ENCODE measurements at places on chromosomes 3 and 15.
A peak's percentile ranks its signal among the peaks of the same experiment; 100 is the strongest.

DNA sequence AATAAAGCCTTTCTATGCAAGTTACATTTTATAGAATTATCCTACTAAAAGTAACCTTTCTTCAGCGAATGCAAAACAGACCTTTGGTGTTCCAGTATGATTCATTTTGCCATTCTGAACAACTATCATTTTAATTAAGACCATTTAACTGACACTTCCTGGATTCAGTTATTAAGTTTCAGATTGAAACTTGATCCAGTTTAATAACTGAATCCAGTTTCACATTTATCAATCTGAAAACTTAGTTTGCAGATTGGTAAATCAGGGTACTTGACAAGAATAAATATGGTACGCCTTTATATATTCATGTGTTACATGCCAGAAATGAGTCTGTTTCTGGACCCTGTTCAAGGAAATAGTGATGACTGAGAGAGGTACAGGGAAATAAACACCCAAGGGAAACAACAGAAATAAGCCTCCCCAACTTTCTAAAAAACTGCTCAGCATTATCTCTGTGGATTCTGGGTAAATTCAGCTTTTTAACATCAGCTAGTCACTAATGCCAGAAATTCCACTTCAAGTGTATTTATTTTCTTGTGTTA is 23.3 kb upstream of the NFKBIZ start:
- DNase-seq, result no peak

GRCh38 chr3:160686955-160687535 is 10.1 kb downstream of the ARL14 start:
- no peak for DNase-seq

DNA sequence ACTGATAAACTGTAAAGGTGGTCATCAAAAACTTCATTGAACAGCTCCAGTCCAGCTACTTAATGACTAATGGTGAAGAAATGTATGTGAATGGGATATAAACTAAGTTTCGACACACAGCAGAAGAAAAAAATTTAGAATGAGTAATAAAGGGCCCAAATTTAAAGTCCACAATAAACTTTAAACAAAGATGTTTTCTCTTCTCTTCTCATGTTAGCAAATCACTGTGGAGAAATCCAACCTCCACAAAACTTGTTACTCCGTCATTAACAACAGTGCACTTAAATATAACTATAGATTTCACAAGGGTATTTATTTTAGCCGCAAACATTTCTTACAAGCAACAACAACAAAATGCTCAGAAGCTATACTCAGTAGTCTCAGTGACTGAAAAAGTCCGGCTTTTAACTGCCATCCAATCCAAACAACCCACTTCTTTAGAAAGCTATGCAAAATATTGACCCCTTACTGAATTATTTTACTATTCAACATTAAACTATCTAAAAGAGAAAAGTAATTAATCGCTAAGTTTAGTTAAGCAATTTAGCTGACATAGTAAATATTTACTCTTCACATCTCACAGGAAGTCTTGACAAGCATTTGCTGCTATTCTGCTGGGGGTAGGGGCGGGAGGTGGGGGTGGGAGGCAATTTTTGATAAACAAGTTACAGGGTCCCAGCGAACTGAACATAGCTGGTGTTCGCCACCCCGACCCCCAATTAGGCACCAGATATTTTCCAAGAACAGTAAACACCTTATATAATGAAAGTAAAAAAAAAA is 2.4 kb downstream of the IGF2BP2 start:
- DNase-seq, result no peak

DNA sequence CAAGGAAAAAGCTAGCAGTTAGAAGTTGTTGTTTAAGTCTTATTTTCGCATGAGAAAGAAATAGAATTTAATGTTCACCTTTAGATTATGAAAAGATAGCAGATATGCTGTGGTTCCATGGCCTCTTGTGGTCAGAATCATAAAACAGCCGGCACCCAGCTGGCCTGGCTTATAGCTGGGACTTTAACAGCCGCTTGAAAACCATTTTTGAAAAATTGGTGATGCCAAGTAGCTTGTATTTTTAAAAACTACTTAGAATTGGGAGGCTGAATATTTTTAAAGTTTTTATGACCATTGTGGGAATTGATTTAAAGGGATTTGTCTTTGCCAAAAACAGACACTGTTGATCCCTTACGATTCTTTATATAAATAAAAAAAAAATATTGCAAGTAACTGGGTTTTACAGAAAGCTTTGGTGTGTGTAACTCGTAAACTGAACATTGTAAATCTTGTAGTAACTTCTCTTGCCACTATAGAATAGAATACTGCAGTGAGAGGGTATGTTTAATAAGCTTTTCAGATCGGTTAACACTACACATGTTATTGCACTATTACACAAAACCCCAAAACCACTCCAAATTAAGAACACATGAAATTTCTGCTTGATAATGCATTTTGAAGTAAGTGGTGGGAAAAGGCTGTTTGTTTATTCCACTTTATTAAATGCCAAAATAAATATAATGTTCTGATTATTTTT is 6.6 kb downstream of the ARRDC4 start:
- no peak for DNase-seq

GRCh38 chr3:152172460-152172859 is 96.3 kb upstream of the MBNL1 start:
- DNase-seq, result no peak

DNA sequence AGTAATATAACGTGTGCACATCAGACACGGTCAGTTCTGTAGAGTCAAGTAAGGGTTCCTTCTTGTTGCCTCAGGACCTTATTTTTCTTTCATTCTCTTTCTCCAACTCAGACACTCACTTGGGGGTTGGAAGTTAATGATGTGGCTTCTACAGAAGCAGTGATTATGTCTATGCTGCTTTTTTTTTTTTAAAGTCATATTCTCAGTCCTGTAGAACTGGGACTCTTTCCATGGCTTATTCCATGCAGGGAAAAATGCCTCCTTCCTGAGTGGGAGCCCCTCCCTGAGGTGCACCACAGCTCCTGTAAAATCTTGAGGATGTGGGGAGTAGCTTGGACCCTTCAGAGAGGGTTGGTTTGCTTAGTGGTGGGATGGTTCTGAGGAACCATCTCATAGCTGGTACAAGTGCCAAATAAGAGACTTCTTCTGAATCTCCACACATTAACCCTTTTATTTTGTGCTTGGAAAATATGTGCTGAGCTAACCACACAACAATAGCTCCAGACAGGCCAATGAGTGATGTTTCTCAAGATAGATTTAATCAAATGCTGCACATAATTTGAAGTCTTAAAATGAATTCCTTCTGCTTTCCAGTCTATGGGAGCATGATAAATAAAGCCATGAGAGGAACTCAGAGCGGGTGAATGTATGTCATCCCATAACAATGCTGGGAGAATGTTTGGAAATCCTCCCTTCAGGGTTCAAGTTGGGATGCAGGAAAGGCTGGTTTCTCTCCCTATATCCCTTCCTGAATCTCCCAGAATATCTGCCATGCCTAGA is 23.3 kb upstream of the FSTL1 start:
- no peak for DNase-seq

DNA sequence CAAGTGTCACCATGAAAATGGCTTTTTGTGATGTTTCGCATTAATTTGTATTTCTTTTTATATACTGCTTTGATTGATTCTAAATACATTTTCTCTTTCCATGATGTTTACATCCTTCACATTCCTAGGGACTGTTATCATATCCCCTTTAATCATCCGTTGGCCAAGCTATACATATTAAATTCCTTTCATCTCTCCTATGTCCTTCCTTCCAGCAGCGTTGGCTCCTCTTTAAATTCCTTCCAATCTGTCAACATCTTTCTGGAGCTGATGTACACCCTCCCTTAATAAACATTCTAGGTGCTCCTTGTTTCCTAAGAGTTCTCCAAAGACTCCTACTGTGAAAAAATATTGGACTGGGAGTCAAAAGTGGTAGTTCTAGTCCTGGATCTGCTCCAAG is 87.8 kb downstream of the IGF2BP2 start:
- no peak for DNase-seq

GRCh38 chr15:67335534-67336222 is 81.1 kb downstream of the IQCH start:
- DNase-seq, result no peak

DNA sequence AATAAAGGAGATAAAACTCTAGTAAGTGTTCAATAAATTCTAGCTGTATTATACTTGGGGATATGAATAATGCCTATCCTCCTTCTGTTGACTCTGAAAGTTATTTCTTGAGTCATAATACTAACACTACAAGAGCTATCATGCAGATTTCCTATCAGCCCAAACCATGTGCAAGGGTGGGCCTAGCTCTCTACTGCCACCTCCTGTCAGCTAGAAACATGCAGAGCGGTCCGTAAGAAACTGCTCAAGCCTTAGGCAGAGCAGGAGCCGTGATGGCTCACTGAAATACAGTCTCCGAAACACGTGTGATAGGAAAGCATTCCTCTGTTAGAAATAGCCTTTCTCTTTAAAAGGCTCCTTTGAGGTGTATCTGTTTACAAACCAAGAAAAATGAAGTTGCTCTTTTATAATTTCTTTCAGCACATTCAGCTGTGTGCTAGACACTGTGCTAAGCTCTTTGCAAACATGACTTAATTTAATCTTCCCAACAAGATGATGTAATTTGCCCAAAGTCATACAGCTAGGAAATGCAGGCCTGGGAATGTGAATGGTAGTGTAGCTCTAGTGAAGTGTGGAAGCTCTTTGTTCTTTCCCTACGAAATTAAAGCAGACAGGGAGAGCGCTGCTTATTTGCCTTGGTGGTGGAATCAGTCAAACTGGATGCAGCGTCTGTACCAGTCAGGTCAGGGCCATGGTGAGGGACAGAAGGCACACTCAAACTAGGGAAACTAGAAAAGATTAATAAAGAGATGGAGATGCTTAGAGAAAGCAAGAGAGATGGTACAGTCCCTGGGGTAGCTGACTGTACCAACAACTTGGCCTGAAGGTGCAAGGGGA is 43.1 kb downstream of the MTHFS start:
- DNase-seq, result peak; percentile 65

DNA sequence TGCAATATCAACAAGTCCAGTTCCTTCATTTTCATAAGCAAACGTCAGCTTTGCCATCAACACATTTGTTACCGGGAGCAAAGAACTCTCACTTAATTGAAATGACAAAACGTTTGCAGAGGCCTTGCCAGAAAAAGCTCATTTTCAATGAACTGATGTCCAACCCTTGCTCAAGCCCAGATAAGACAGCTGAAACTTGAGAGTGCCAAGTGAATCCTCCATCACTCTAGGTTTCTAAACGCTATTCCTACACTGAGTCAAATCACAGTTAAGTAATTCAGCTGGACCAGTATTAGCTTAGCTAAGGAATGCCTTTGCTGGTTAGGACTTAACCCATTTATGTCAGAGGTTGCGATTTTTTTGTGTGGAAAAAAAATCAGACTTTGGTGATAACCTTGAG is 11.5 kb downstream of the CHSY1 start:
- no peak for DNase-seq

DNA sequence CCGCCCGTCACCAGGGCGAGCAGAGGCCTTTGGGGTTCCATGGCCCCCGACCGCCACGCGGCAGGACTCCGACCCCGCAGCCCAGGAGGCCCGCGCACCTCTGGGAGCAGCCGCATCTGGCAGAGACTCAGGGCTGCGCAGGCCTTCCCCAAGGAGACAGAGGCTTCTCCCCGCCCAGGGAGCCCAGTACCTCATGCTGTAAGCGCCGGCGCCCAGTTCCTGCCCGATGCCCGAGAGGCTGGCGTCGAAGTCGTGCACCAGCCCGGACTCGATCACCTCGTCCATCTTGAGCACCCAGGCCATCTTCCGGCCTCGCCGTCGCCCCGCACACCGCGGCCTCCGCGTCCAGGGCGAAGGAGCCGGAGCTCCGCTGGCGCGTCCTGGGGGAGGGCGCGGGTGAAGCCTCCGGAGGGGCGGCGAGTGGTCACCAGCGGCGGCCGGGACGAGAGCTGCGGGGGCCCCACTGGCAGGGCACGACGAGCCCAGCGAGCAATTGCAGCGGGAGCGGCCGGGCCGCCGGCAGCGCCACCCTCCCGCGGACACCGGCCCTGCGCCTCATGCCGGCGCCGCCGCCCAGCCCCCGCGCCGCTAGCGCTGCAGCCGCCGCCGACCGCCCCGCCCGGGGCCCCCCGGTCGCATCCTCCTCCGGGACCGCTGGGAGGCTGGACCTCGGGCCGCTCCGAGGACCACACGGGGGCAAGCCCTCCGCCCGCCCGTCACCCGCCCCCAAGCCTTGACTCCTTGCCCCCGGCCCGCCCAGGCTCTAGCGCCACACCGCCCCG is 468 bp downstream of the UBP1 start:
- no peak for DNase-seq

DNA sequence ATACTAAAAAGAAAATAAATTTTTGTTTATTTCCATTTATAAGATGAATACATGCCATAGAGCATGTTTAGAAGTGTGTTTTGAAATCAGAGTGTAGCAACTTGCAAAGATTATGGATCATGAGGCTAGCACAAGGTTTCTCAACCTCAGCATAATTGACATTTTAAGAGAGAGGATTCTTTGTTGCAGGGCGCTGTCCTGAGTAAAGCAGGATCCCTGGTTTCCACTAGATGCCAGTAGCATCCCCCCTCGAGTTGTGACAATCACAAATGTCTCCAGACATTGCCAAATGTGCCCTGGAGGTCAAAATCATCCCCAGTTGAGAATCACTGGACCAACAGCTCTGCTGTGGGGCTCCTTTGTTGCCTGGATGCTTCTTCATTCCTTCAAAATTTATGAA is 128.5 kb upstream of the RBMS3 start:
- DNase-seq, result no peak

DNA sequence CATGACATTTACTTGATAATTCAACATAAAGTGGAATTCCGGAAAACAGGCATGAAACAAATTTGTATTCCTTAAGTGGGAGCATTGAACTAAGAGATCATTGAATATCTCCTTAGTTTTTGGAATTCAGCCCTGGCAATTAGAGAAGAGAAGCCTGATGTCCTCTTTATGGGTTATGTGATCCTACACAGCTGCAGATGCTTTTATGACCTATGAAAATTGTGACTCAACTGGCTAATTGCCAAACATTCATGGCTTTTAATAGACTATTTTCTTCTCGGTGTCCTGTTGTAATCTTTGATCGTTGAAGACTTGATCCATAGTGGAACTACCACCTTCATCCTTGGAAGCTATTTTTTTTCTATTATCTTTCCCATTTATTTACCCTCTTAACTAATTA is 46.1 kb downstream of the AGBL1 start:
- no peak for DNase-seq

- peak; percentile 70 for DNase-seq
These were observed 305.9 kb downstream of the CACNA2D3 start for GRCh38 chr3:54427941-54428871.

DNA sequence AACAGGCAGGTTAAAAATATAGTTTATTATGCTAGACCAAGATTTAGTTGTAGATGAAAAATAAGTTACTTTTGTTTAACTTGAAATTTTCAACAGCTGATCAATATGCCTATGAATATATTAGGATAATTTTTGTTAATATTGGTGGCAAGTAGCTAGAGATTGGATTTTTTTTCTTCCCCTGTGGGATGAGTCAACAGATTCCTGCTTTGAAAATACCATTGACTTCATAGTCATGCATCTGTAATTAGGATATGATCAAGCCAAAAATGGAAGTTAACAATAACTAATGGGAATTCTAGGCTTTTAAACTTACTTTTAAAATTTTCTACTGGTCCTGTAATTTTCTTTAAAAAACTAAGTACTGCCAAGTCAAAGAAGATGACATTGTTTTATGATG is 211.7 kb downstream of the ZIC1 start:
- no peak for DNase-seq

GRCh38 chr15:98744506-98744905 is 96.2 kb downstream of the IGF1R start:
- no peak for DNase-seq

GRCh38 chr3:43765521-43765971 is 74.8 kb downstream of the ABHD5 start:
- no peak for DNase-seq

All from nephron progenitor cell (in vitro differentiated cells).